Activated T-helper 17 cell treated with anti-CD3 and anti-CD28 coated beads, Interleukin-2, amount 50 U/mL, for 72 hours (primary cell): ENCODE measurements at places on chromosomes 13 and 19.

GRCh38 chr13:61664801-61665705 lies 249.4 kb upstream of the PCDH20 start:
- H3K36me3 ChIP-seq, result no peaks in the 10 kb centered on the region
- H3K4me1 ChIP-seq, result no peaks in the 10 kb centered on the region
- ATAC-seq, result no peak

DNA sequence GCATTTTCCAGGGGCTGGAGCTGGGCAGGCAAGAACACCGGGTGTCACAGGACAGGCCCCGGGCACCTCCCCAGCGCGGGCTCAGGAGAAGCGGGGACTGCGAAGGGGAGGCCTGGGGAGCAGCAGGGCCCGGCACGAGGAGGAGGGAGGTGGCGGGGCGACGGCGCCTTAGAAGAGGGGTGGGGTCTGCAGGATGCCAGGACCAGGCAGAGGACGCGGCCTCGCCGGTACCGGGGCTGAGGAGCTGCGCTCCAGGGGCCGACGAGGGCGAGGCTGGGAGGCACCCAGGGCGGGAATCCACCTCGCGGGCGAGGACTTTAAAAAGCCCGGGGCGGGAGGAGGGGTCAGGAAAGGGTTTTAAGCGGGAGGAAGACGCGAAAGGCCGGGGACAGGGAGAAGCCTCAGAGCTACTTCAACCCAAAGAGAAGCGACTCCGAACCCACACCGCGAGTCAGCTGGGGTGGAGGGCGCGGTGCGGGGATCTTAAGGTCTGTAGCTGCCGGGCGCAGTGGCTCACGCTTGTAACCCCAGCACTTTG lies 665 bp downstream of the ZNF347 start:
- peaks cover 11% of the 10 kb centered on the region for H3K4me1 ChIP-seq
- peaks cover 9% of the 10 kb centered on the region for H3K27me3 ChIP-seq
- ATAC-seq, result peak; percentile 48
- peak overlapping the region; percentile 58 for H3K4me3 ChIP-seq
- H3K36me3 ChIP-seq, result peaks cover 42% of the 10 kb centered on the region

DNA sequence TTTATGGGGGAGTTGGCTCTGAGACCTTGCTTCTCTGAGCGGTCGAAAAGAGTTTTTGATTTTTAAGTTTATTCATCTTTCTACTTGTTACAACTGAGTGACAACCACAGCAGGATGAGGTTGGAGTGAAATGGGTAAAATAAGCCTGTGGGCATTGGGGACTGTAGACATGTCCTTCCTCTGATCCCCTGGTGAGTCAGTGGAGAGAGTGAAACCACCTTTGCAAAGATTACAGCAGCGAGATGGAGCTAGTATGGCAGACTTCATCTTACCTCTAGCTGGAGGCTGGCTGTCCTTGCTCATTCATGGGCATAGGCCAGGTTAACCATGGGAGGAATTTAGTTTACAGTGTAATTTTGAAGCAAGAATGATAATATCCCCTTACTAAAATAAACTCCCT lies 30.9 kb upstream of the PSG9 start:
- no peak for ATAC-seq
- peaks cover 11% of the 10 kb centered on the region for H3K27me3 ChIP-seq
- no peak overlapping the region for H3K27ac ChIP-seq
- no peak overlapping the region for H3K4me3 ChIP-seq

- no peaks in the 10 kb centered on the region for H3K36me3 ChIP-seq
- H3K4me3 ChIP-seq, result peak overlapping the region; percentile 90
- peak; percentile 98 for ATAC-seq
- peaks cover 28% of the 10 kb centered on the region for H3K4me1 ChIP-seq
These were observed 277.8 kb downstream of the FOXO1 start for GRCh38 chr13:40388617-40389016.

DNA sequence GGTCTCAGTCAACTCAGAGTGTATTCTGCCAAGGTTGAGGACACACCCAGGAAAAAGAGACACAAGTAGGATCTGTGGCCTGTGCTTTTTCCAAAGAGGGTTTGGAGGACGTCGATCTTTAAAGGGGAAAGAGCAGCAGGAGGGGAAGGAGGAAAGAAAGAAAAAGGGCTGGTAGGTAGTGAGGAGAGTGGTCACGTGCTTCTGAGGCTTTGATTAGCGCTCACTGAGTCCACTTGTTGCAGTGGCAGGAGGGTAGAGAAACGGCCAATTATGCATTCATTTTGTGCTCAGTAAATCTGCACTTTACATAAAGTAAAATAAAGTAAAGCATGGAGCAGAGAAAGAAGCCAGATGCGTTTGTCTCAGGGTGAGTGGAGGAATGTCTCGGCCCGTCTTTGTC lies 126.0 kb upstream of the VSTM2B start:
- H3K27ac ChIP-seq, result no peak overlapping the region
- no peak overlapping the region for H3K4me3 ChIP-seq
- no peaks in the 10 kb centered on the region for H3K4me1 ChIP-seq
- ATAC-seq, result no peak
- H3K27me3 ChIP-seq, result peaks cover 21% of the 10 kb centered on the region
- H3K36me3 ChIP-seq, result no peaks in the 10 kb centered on the region

DNA sequence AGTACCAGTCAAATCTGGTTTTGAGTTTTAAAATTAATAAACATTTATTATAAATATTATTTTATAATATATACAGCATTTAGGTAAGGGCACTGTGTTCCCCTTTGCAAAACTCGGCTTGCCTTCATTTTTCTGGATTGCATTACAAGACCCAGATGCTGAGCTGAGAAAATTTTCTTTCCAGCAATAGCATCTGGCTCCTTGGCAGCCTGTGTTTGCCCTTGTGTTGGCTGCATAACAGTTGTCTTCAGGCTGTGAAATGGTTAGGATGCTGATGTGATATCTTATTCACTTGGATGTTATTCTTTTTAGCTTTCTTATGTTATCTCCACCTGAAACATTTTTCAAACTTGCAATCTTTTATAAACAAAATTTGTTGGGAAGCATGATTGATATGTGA lies 784.4 kb downstream of the DACH1 start:
- H3K36me3 ChIP-seq, result no peaks in the 10 kb centered on the region
- H3K4me3 ChIP-seq, result no peak overlapping the region
- no peaks in the 10 kb centered on the region for H3K4me1 ChIP-seq
- H3K27ac ChIP-seq, result no peak overlapping the region
- H3K27me3 ChIP-seq, result no peaks in the 10 kb centered on the region

- no peaks in the 10 kb centered on the region for H3K27me3 ChIP-seq
- peaks cover 99% of the 10 kb centered on the region for H3K36me3 ChIP-seq
- no peak overlapping the region for H3K4me3 ChIP-seq
- no peak for ATAC-seq
These were observed 74.8 kb downstream of the SLC7A1 start for GRCh38 chr13:29520671-29521070.

- no peaks in the 10 kb centered on the region for H3K27me3 ChIP-seq
- no peak for ATAC-seq
- H3K36me3 ChIP-seq, result no peaks in the 10 kb centered on the region
These were observed 12.9 kb downstream of the PAK4 start for GRCh38 chr19:39138221-39139211.

- H3K36me3 ChIP-seq, result no peaks in the 10 kb centered on the region
- H3K27me3 ChIP-seq, result no peaks in the 10 kb centered on the region
- peak overlapping the region; percentile 97 for H3K27ac ChIP-seq
- no peaks in the 10 kb centered on the region for H3K4me1 ChIP-seq
- H3K4me3 ChIP-seq, result peak overlapping the region; percentile 96
These were observed 1395.8 kb downstream of the EFNB2 start for GRCh38 chr13:105139380-105140285.

- H3K4me3 ChIP-seq, result peak overlapping the region; percentile 14
- H3K4me1 ChIP-seq, result peaks cover 13% of the 10 kb centered on the region
- no peaks in the 10 kb centered on the region for H3K36me3 ChIP-seq
- H3K27ac ChIP-seq, result peak overlapping the region; percentile 7
- ATAC-seq, result peak; percentile 96
These were observed 4.7 kb downstream of the PNMA8A start for GRCh38 chr19:46466536-46467196.

- H3K27me3 ChIP-seq, result no peaks in the 10 kb centered on the region
- H3K36me3 ChIP-seq, result peaks cover 16% of the 10 kb centered on the region
- H3K4me3 ChIP-seq, result no peak overlapping the region
- ATAC-seq, result no peak
- peaks cover 4% of the 10 kb centered on the region for H3K4me1 ChIP-seq
- no peak overlapping the region for H3K27ac ChIP-seq
These were observed 5.8 kb upstream of the JUNB start for GRCh38 chr19:12785431-12786031.

DNA sequence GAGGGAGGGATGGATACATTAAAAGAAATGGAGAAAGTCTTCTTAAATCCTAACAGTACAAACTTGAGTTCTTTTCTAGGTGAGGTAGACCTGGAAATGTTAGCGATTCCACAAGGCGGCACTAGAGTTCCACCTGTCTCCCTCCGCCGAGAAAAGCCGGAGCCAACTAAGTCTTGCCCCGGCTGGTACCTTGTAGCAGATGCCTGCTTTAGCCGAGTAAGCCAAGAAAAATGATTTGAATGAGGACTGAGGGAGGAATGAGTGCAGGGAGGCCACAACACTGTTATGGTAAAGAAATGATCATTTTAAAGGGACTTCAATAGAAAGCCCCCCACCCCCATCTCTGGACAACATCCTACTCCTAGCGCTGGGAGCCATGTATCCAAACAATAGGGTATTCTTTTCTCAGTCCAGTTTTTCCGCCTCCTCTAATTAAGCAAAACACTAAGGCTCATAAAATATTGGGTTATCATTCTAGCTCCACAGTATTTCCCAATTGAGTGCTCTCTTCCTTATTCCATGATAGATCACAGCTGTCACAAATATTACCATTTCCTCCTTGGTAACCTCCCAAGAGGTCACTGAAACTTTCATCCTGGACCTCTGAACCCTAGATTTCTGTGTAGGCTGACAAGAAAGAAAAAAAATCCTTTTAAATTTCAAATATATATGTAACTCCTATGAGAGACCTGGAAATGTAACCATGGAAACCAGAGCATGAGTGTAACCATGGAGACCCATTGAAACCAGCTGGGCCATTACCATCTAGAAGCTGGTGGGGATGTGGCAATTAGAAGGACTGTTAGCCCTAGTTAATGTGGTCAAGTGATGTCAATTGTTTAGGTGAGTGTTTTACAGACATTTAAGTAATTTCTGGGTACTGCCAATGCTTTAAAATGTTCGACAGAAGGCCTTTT lies 58.3 kb downstream of the GPALPP1 start:
- H3K36me3 ChIP-seq, result no peaks in the 10 kb centered on the region
- ATAC-seq, result peak; percentile 84
- H3K4me3 ChIP-seq, result peak overlapping the region; percentile 78
- H3K27me3 ChIP-seq, result peaks cover 18% of the 10 kb centered on the region

DNA sequence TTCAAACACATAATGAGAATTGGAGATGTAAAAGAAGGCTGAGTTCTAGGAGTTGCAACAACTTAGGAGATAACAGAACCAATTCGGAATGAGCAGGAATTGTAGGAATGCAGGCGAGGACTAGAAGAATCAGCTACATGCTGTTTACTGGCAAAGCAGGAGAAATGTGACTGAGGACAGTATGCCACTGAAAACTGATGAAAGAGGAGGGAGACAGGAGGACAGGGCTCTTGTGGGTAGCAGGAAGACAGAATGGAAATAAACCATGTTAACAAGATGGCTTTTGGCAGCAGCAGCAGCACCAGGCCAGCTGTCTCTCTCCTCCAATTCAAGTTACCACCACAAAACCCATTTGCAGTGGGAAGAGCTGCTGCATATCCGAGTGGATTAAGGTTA lies 91.0 kb upstream of the SLC15A1 start:
- H3K36me3 ChIP-seq, result peaks cover 69% of the 10 kb centered on the region
- no peak overlapping the region for H3K27ac ChIP-seq

- no peak for ATAC-seq
- H3K4me1 ChIP-seq, result peaks cover 7% of the 10 kb centered on the region
- H3K36me3 ChIP-seq, result peaks cover 23% of the 10 kb centered on the region
- no peaks in the 10 kb centered on the region for H3K27me3 ChIP-seq
- H3K27ac ChIP-seq, result peak overlapping the region; percentile 88
These were observed 342 bp downstream of the ASF1B start for GRCh38 chr19:14135985-14136508.

DNA sequence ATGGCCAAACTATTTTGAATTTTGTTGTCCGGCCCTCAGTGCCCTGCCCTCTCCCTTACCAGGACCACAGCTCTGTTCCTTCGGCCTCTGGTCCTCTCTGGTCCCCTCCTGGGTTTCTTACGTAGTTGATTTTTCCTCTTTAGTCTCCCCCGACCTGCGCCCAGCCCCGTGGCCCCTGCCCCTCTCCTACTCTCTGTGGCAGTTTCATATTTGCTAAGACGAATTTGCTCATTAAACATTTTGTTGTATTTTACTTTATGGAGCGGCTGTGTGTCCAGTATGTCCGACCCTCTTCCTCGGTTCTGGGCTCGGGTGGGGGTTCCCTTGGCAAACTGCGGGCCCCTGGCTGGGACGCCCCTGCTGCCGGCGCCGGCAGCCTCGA lies 576 bp upstream of the EPN1 start:
- peak overlapping the region; percentile 36 for H3K4me3 ChIP-seq
- no peaks in the 10 kb centered on the region for H3K27me3 ChIP-seq
- H3K36me3 ChIP-seq, result peaks cover 92% of the 10 kb centered on the region

GRCh38 chr19:447064-447426 lies 13.8 kb downstream of the SHC2 start:
- peaks cover 1% of the 10 kb centered on the region for H3K4me1 ChIP-seq
- H3K36me3 ChIP-seq, result no peaks in the 10 kb centered on the region
- H3K27me3 ChIP-seq, result peaks cover 2% of the 10 kb centered on the region
- no peak for ATAC-seq
- H3K27ac ChIP-seq, result no peak overlapping the region

DNA sequence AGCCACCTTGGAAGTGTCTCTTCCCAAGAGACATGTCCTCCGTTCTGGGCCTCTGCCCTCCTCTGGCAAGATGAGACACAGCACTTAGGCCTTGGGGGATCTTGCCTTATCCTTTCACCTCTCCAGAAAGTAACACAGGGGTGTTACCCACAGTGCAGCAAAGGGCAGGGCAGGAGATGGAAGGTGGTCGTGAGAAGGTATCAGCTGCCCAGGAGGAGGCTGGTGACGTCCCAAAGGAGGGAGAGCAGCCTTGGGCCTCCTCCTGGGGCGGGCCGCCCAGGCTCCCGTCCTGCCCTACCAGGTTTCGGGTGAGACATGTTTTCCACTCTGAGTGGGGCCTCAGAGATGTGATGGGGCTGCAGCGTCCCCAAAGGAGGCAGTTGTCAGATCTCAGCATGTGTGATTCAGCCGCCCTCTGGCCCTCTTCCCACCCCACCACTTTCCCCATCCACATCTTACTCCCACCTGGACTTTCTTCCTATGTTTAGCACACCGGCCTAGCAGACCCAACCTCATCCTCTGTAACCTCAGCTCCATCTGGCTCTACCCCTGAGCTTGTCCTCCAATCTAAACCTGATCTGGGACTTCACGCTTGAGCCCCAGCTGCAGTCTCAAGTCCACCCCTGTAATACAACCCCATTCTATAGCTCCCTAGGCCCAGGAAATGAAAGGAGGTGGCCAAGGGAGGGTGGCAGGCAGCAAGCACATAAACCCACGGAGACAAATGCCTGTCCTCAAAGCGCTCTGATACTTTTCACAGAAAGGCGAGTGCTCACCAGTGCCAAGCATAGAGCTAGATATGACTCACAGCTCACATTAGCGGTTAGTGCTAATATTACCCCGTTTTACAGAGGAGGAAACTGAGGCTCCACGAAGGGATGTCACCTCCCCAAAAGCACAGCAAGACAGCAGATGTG lies 9.3 kb downstream of the POU2F2 start:
- peaks cover 77% of the 10 kb centered on the region for H3K36me3 ChIP-seq
- peak; percentile 84 for ATAC-seq
- H3K27me3 ChIP-seq, result no peaks in the 10 kb centered on the region
- peak overlapping the region; percentile 83 for H3K4me3 ChIP-seq

GRCh38 chr19:406971-407510 lies 1.9 kb downstream of the C2CD4C start:
- no peak overlapping the region for H3K4me3 ChIP-seq
- H3K36me3 ChIP-seq, result no peaks in the 10 kb centered on the region
- peaks cover 5% of the 10 kb centered on the region for H3K4me1 ChIP-seq
